ENCODE measurements at places on chromosomes 16 and 17.

GRCh38 chr16:86942151-86943051 lies 364.1 kb downstream of the FOXL1 start:
- no peak for DNase-seq

DNA sequence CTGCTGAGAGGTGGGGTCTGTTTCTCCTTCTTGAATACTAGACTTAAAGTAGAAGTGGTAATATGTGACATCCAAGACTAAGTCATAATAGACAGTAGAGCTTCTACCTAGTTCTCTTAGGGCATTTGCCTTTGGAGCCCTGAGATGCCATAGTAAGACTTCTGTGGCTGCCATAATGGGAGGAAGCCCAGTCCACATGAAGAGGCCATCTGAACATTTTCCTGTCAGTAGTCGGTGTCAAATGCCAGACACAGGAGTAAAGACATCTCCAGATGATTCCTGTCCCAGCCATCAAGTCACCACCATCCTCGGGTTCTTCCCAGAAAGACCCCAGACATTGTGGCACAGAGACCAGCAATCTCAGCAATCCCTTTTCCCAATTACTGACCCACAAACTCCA lies 58.1 kb upstream of the IRX6 start:
- DNase-seq = no peak

GRCh38 chr17:17419166-17419565 lies 57.6 kb upstream of the MED9 start:
- no peak for DNase-seq

DNA sequence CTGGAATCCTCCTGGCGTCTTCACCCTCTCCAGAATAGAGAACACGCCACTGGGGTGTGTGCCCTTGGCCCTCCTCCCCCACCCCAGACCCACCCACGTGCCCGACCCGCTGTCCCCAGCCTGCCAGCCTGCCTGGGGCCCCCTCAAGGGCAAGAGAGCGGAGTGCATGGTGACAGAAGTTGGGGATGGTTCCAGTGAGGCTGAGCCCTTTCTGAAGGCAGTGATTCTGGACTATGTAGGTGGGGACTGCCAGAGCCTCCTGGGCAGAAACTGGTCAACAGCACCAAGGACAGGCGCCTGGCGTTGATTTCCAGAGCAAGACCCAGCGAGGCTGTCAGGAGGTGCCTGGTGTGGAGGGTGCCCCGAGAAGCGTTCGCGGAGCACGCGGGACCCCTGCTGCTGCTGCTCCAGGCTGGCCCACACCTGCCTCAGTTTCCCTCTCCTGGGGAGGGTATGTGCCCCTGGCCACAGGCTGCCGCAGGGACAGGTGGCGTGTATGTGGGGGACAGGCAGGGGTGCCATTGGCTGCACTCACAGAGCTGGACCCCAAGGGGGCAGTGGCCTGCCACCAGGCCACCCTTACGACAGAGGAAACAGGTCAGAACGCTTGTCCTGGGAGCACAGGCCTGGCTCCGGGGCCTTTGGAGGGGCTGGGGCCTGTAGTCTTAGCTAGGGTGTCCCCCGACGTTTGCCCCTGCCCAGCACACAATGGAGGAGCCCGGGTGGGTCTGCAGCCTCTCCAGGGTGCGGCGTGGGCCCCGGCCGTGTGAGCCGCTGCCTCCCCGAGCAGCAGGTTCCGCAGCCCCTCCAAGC lies 1.2 kb downstream of the SSTR5 start:
- DNase-seq = peak; percentile 27

GRCh38 chr17:56111706-56112485 lies 41.4 kb upstream of the ANKFN1 start:
- DNase-seq = no peak

- DNase-seq = no peak
Measured at GRCh38 chr17:17921192-17922069, 50.8 kb downstream of the TOM1L2 start.

GRCh38 chr17:2649191-2649590 lies 55.7 kb downstream of the PAFAH1B1 start:
- DNase-seq = no peak

All from glutamatergic neuron (in vitro differentiated cells).